NCI-H1436 (cell line): ENCODE measurements at places on chromosomes 3 and 15.

- no peak for DNase-seq
Observed at GRCh38 chr3:101270149-101270548, 50.2 kb downstream of the IMPG2 start.

DNA sequence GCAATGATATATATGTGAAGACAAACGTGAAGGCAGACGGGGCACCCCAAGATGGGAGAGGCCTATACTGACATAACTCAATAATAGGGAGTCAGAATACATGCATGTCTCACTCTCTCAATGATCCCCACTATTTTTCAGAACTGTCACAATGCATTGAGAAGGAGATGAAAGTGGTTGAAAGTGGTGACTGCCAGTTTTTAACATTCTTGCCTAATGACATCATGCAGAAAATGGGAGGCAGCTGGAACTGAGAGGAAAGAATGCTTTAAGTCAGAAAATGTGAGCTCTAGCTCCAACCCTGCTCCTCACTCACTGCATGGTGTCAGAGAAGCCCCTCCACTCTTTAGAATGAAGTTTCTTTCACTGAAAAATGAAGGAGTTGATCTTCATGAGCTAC lies 55.3 kb upstream of the P2RY1 start:
- no peak for DNase-seq

DNA sequence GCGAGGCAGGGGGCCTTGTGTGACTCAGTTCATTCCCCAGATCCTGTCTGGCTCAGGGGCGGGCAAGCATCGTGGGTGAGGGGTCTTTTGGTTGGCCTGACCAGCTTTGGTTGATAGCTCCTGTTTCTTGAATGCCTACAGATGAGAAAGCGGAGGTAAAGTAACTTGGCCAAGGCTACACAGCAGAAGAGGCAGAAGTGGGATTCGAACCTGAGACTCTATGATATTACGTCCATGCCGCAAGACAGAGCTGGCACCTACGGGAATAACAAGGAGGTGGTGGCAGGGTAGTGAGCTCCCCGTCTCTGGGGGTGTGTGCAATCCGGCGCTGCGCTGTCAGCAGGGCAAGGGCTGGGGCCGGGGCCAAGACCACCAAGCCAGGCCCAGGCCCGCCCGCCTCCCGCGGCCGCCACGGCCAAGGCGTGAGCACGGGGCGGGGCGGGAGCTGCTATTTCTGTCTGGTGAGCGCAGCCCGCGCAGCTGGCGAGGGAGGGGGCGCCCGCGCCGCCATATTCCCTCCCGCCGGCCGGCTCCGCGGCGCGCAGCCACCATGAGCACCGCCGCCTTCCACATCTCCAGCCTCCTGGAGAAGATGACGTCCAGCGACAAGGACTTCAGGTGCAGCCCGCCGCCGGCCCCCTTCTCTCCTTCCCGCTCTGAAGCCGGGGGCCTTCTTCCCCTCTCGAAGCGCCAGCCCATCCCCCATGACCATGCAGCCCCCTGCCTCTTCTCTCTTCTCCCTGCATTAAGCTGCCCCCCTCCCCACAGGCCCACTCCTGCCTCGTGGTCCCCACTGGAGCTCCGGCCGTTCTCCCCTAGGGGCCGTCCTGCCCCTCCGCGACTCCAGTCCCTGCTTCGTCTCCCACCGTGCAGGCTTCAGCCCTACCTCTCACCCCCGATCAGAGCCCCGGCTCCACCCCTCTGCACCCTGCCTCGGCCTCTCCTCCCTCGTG lies at the start of gene CAND2:
Gene CAND2, plus strand, starts transcription at position 510 of the 953 bp plus-strand sequence. Its CDS starts 41 bp downstream, at position 551.
- DNase-seq, result peak; percentile 11

DNA sequence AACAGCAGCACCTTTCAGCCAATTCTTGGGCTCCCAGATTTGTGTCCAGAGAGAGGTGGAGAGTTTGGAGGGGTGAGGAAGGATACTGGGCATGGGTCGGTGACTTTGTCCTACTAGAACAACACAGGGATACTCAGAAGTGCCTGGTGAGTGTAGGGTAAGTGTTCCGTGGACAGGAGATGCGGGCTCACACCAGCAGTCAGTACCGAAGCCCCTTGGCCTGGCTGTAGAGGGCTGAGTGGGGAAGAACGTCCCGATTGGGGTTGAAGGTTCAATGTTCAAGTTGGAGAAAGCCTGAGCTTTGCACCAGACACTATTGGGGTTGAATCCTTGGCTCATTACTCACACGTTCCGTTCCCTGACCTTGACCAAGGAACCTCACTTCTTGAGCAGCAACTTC lies 40.8 kb upstream of the SLC6A11 start:
- DNase-seq, result no peak

GRCh38 chr15:100517846-100518245 lies 10.9 kb downstream of the CERS3 start:
- DNase-seq, result no peak

GRCh38 chr15:34644851-34645250 lies 61.4 kb upstream of the GOLGA8B start:
- no peak for DNase-seq

- no peak for DNase-seq
Observed at GRCh38 chr3:143562789-143563188, 285.5 kb downstream of the SLC9A9 start.
